A549 treated with RU486 at 1 μM for 4 hours (cell line): ENCODE measurements at places on chromosomes 1 and 21. TPM values are rescaled to one million over a fixed set of nuclear protein-coding genes. Genes with fewer than 3 reads are reported as not detected.

Gene SH2D1B
- 0.05 to 0.37 TPM (median 0.12 TPM) in 4 of 5 replicates, not detected in the other for total RNA-seq

Gene CA6
- total RNA-seq: not detected in 5 replicates

Gene LEFTY1
- total RNA-seq: 0.21 to 0.48 TPM (median 0.37 TPM) in 5 replicates

Gene CSF3R
- total RNA-seq: not detected in 5 replicates

Gene ZBTB8A
- 2.2 to 4.5 TPM (median 3.5 TPM) in 5 replicates for total RNA-seq

Gene FAM167B
- 0.29 to 0.57 TPM (median 0.48 TPM) in 4 of 5 replicates, not detected in the other for total RNA-seq

Gene LCE1A
- total RNA-seq: not detected in 5 replicates

Gene COL16A1
- 4.3 to 6.9 TPM (median 5.2 TPM) in 5 replicates for total RNA-seq
